ENCODE measurements at places on chromosomes 5 and 9. TPM values are rescaled to one million over a fixed set of nuclear protein-coding genes. Genes with fewer than 3 reads are reported as not detected.
A peak's percentile ranks its signal among the peaks of the same experiment; 100 is the strongest.

PTPN3 gene
- total RNA-seq: 4.3 TPM

DNA sequence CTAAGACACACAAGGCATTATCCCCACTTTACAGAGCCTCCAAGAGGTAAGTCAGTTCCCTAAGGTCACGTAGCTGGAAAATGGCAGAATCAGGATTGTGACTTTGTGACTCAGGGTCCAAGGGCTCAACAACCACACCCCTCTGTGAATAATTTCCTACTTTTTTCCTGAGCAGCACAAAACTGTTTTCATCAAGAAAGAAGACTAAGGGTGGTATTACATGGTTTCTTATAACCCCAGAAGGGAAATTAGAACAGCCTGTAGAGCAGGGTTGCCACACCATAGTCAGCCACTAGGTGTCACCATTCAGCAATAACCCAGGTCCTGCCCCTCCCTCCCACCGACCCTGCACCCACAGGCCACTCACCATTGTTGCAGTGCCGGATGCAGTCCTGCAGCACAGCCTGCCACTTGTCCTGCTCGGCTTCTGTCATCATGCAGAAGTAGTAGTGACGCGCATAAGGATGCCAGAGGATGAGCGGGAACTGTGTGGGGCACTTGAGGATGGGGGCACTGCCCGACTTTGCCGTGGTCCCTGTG, 72.1 kb downstream of the LRSAM1 start:
- no peak overlapping the region for H3K27ac ChIP-seq
- DNase-seq: no peak
- peaks cover 29% of the 10 kb centered on the region for H3K4me1 ChIP-seq
- no peak overlapping the region for H3K4me3 ChIP-seq
- peaks cover 41% of the 10 kb centered on the region for H3K36me3 ChIP-seq

DNA sequence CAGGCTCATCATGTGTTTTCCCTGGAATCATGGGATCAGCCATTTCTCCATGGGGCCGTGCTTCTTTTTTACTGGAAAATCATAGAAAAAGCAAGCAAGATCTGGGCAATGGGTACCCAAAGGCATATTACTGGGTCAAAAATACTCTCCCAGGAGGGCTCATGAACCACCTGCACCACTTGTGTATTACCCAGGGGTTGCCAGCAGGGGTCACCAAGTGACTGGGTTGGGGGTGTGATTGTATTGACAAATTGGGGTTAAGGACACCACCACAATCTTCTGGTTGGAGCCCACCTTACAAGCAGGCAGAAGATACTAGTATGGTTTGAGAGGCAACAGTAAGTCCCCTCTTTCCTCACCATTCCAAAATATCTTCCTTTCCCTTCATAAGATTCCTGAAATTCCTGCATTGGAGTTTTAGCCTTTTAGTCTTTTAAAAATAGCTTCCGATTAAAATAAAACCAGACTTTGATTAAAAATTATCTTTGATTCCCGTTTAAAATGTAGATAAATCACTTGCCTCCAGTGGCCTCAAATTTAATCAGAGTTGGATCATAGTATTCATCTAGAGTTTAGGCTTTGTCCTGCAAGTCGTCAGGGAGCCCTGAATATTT, 603.3 kb downstream of the KIF4B start:
- no peaks in the 10 kb centered on the region for H3K4me1 ChIP-seq
- H3K27me3 ChIP-seq: no peaks in the 10 kb centered on the region
- H3K4me3 ChIP-seq: no peak overlapping the region
- H3K36me3 ChIP-seq: no peaks in the 10 kb centered on the region
- H3K27ac ChIP-seq: no peak overlapping the region

GRCh38 chr9:96564217-96564616, 55.4 kb downstream of the CDC14B start:
- H3K27ac ChIP-seq: peak overlapping the region; percentile 59
- no peak for DNase-seq
- H3K4me1 ChIP-seq: peaks cover 21% of the 10 kb centered on the region
- H3K27me3 ChIP-seq: no peaks in the 10 kb centered on the region

- H3K27me3 ChIP-seq: no peaks in the 10 kb centered on the region
- H3K36me3 ChIP-seq: no peaks in the 10 kb centered on the region
- no peak for DNase-seq
- no peak overlapping the region for H3K27ac ChIP-seq
- no peak overlapping the region for H3K4me3 ChIP-seq
Observed at GRCh38 chr9:15329539-15330109, 22.6 kb upstream of the TTC39B start.

- H3K27me3 ChIP-seq: no peaks in the 10 kb centered on the region
- H3K27ac ChIP-seq: no peak overlapping the region
- no peak overlapping the region for H3K4me3 ChIP-seq
- no peaks in the 10 kb centered on the region for H3K4me1 ChIP-seq
- H3K36me3 ChIP-seq: no peaks in the 10 kb centered on the region
Observed at GRCh38 chr9:116066221-116066620, 87.4 kb upstream of the PAPPA start.

DNA sequence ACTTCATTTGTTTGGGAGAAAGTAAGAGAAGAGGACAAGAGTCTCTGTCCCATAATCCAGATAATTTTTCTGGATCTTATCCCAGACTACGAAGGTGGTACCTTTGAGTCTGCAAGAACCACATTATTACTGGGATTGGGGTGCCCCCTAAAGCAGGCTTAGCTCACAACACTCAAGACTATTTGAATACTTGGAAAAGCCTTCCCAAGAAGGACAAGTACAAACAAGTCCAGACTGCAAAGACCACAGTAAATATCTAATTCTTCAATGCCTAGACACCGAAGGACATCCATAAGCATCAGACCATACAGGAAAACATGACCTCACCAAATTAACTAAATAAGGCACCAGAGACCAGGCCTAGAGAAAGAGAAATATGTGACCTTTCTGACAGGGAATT, 40.2 kb upstream of the TMED7 start:
- H3K27ac ChIP-seq: no peak overlapping the region
- H3K4me1 ChIP-seq: no peaks in the 10 kb centered on the region
- H3K36me3 ChIP-seq: no peaks in the 10 kb centered on the region
- no peaks in the 10 kb centered on the region for H3K27me3 ChIP-seq
- no peak for DNase-seq

DNA sequence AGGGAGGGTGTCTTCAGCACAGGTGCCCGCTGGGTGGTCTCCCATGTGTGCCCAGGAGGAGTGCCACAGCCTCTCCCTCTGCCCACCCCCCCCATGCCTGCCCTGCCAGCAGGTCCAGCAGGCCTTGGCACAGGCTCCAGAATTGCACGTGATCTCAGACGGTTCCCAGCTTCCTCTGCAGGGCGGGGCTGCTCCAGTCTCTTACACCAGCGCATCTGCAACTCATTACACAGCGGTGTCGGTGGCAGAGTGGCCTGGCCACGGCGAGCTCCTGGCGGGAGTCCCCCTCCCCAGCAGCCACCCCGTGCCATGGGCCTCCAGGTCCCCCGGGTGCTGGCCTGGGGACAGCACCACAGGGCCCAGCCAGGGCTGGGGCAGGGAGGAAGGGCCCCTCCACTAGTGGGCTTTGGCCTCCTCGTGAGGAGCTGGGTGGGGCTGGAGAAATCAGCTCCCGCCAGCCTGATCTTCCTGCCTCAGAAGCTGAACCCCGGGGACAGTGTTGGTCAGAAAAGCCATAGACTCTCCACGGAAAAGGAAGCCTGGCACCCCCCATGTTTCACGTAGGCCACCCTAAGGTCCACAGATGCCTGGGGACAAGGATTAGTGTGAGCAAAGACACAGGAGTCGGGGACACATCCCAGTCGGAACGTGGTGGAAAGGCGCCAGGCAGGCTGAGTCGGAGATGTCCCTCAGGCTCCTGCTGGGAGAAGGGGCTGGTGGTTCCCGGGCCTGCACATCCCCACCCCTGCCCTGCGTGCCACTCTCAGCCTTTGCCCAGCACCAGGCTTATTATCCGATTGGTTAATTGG, 40.2 kb downstream of the RXRA start:
- H3K4me1 ChIP-seq: peaks cover 23% of the 10 kb centered on the region
- no peaks in the 10 kb centered on the region for H3K36me3 ChIP-seq
- H3K27ac ChIP-seq: peak overlapping the region; percentile 65
- H3K4me3 ChIP-seq: peak overlapping the region; percentile 49

DNA sequence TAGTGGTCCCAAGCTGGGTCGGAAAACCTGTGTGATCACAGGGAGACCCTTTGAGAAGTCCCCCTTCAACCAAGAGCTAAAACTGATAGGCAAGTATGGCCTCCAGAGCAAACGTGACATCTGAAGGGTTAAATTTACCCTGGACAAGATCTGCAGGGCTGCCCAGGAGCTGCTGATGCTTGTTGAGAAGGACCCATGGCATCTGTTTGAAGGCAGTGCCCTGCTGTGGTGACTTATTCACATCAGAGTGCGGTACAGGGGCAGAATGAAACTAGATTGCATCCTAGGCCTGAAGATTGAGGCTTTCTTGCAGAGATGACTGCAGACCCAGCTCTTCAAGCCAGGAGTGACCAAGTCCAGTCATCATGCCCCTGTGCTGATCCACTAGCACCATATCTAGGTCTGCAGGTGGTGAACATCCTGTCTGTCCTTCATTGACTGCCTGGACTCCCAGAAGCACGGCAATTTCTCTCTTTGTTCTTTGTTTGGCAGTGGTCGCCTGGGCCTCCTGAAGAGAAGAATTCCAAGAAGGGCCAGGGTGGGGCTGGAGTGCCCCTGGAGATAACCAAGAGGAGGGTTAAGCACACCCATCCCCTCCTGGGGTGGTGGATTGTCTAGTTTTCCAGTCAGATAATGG, 25.7 kb upstream of the CHD1 start:
- H3K4me1 ChIP-seq: no peaks in the 10 kb centered on the region
- H3K27ac ChIP-seq: no peak overlapping the region
- H3K4me3 ChIP-seq: no peak overlapping the region
- no peak for DNase-seq
- H3K27me3 ChIP-seq: no peaks in the 10 kb centered on the region

WDR38 gene
- not detected for total RNA-seq

DNA sequence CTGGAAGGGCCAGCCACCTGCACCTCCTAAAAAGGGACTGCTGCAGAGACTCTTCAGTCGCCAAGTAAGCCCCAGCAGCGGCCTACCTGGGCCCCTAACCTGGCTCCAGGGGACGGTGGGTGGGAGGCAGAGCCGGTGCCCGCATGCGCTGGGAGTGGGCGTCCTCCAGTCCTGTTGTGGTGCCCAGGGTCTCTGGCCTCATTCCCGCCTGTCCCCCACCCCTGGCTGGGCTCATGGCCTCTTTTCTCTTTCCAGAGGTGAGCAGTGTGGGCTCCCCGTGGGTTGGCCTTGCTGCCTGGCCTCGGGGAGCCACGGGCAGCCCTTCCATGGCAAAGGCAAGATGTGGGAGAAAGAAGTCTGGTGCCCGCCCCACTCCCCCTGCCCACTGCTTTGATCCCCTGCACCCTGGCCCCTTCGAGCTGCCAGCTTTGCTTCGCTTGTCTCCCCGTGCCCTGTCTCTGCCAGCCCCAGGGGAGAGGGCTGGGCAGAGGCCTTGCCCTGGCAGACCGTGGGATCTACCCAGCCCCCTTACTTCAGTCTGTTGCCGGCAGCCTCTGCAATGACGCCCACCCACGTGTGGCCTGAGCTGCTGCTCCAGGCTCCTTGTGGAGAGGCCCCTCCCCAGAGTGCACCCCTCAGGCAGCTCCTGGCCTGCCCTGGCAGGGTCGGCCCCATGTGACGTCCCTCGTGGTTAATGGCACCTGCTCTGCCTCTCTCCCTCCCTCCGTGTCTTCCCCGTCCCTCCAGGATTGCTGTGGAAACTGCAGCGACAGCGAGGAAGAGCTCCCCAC, 5.4 kb upstream of the PRR7 start:
- H3K4me3 ChIP-seq: no peak overlapping the region
- H3K36me3 ChIP-seq: peaks cover 25% of the 10 kb centered on the region
- H3K27me3 ChIP-seq: no peaks in the 10 kb centered on the region
- DNase-seq: no peak
- peaks cover 3% of the 10 kb centered on the region for H3K4me1 ChIP-seq

GRCh38 chr5:159507055-159507454, 176.8 kb upstream of the IL12B start:
- H3K27me3 ChIP-seq: no peaks in the 10 kb centered on the region
- H3K27ac ChIP-seq: peak overlapping the region; percentile 82
- DNase-seq: no peak
- H3K36me3 ChIP-seq: no peaks in the 10 kb centered on the region

- H3K27ac ChIP-seq: peak overlapping the region; percentile 38
- H3K36me3 ChIP-seq: no peaks in the 10 kb centered on the region
- H3K4me3 ChIP-seq: peak overlapping the region; percentile 64
- no peak for DNase-seq
Observed at GRCh38 chr9:89661391-89661949, 56.7 kb downstream of the GADD45G start.

FCN2 gene
- total RNA-seq: not detected

GCNT1 gene
- 0.21 TPM for total RNA-seq

SHOC1 gene
- not detected for total RNA-seq

HAVCR2 gene
- 1.7 TPM for total RNA-seq

DNA sequence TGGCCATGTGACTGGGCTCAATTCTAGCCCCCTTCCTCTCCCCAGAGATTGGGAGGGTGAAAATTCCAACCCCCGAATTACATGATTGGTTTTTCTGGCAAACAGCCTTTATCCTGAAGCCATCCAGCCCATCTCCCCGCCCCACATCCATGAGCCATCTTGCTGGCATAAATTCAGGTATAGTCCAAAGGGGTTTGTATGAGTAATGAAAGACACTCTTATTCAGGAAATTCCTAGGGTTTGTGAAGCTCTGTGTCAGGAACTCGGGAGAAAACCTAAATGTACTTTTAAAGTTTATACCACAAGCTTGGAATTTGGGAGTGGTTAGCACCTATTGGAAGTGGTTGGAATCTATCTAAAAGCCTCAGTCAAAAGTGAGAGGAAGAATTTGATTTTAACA, 80.6 kb upstream of the SIMC1 start:
- no peaks in the 10 kb centered on the region for H3K4me1 ChIP-seq
- H3K36me3 ChIP-seq: no peaks in the 10 kb centered on the region
- H3K27ac ChIP-seq: no peak overlapping the region
- no peaks in the 10 kb centered on the region for H3K27me3 ChIP-seq
- no peak overlapping the region for H3K4me3 ChIP-seq
- DNase-seq: no peak

DNA sequence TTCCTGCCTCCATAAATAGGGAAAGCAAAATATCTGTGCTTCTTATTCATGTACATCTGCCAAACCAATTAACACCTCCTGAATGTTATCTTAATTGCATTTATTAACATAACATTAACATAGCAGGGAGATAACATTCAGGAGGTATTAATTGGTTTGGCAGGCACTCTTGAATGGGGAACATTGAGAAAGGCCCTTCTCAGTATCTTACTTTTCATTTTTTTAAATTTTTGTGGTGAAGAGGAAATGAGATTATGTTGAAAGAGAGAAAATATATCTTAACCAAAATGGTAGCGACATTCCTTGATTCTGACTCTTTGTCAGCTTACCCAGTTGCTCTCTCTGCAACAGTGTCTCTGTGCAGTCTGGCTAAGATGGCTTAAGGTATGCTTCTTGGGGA, 100.4 kb upstream of the TLE1 start:
- DNase-seq: no peak
- H3K27ac ChIP-seq: no peak overlapping the region
- H3K4me1 ChIP-seq: no peaks in the 10 kb centered on the region
- no peaks in the 10 kb centered on the region for H3K27me3 ChIP-seq
- no peaks in the 10 kb centered on the region for H3K36me3 ChIP-seq

PCDHA13 gene
- 0.21 TPM for total RNA-seq

- H3K27ac ChIP-seq: peak overlapping the region; percentile 59
- H3K4me1 ChIP-seq: peaks cover 21% of the 10 kb centered on the region
- no peak for DNase-seq
- H3K4me3 ChIP-seq: no peak overlapping the region
Observed at GRCh38 chr5:56278335-56278753, 45.2 kb upstream of the ANKRD55 start.
